ENCODE measurements at places on chromosomes 5 and 9. TPM values are rescaled to one million over a fixed set of nuclear protein-coding genes. Genes with fewer than 3 reads are reported as not detected.

DNA sequence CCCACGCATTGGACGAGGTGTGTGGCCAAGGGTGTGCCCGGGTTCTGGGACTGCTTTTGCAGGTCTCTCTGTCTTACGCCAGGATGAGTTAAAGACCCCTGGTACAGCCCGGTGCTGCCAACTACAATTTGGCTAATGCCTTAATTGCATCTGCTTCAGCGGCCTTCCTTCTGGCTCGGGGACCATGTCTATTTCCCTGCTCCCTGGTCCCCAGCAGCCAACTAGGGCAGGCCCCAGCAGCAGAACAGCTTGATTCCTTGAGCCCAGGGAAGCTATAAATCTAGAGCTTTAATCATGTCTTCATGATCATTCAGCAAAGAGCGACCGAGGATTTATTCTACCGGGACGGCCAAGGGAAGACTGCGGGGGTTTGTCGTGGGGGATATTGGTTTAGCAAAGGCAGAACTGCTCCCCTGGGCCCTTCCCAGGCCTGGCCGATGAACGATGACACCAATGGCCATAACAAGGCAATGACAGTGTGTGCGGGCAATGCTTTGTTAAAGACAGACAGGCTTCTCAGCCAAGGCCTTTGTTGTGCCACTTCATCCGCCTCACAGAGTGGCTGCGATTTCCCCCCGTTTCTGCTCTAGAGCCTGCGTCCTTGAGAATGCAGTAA, 51.4 kb downstream of the CFAP77 start:
- no peaks in the 10 kb centered on the region for H3K4me1 ChIP-seq
- peaks cover 11% of the 10 kb centered on the region for H3K27me3 ChIP-seq
- H3K4me3 ChIP-seq: no peak overlapping the region
- H3K36me3 ChIP-seq: no peaks in the 10 kb centered on the region

GPX3 gene
- 4.4 TPM for polyA plus RNA-seq

GRCh38 chr5:135386886-135387628, 12.0 kb downstream of the MACROH2A1 start:
- peak; percentile 98 for DNase-seq
- H3K4me3 ChIP-seq: no peak overlapping the region
- H3K27me3 ChIP-seq: no peaks in the 10 kb centered on the region
- peaks cover 56% of the 10 kb centered on the region for H3K4me1 ChIP-seq

PCDHGC4 gene
- polyA plus RNA-seq: 0.11 TPM

ENTREP1 gene
- polyA plus RNA-seq: not detected
